Activated T-cell treated with anti-CD3 and anti-CD28 coated beads for 1 hour (primary cell): ENCODE measurements at places on chromosomes 7 and 10.

DNA sequence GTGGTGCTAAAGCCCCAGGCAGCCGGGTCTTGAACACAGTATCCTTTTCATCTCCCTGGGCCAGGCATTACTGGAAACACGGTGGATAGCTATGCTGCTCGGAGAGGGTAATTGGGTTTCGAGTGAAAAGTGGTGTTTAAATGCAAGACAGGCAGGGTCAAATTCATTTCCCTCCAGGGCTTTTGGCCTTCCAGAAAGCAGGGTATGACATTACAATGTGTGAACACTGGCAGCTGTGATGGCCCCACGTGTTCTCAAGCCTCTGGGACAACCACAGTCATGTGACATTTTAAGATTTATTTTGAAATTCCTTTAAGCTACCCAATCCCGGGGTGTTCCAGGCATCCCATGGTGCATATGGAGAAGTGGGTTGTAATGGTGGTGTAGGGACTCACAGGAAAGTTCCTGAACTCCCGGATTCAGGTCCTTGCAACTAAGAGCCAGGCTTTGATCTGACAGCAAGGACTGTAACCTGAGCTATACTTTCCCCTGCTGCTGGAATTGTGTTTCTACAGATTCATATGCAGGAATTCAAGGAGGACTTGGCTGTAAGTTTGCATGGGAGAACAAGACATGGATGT, 46.8 kb downstream of the INSYN2A start:
- no peak for DNase-seq

DNA sequence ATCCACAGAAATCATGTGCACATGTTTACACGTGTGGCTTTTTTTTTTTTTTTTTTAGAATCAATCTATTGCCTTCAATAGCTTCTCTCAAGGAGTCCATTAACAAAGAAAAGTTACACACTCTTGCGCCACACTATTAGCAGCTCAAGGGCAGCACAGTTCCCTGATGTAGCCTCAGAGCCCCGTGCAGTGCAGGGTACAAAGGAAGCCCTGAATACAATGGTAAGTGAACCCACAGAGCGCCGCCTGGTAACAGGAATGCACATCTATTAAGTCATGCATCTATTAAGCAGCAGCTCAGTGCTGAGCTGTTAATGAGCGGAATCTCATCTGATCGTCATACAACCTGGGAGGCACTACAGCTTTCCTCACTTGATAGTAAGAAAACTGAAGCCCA, 113.7 kb upstream of the PDLIM1 start:
- DNase-seq: no peak

- no peak for DNase-seq
Measured at GRCh38 chr7:142459551-142459963, 201.7 kb upstream of the PRSS58 start.

DNA sequence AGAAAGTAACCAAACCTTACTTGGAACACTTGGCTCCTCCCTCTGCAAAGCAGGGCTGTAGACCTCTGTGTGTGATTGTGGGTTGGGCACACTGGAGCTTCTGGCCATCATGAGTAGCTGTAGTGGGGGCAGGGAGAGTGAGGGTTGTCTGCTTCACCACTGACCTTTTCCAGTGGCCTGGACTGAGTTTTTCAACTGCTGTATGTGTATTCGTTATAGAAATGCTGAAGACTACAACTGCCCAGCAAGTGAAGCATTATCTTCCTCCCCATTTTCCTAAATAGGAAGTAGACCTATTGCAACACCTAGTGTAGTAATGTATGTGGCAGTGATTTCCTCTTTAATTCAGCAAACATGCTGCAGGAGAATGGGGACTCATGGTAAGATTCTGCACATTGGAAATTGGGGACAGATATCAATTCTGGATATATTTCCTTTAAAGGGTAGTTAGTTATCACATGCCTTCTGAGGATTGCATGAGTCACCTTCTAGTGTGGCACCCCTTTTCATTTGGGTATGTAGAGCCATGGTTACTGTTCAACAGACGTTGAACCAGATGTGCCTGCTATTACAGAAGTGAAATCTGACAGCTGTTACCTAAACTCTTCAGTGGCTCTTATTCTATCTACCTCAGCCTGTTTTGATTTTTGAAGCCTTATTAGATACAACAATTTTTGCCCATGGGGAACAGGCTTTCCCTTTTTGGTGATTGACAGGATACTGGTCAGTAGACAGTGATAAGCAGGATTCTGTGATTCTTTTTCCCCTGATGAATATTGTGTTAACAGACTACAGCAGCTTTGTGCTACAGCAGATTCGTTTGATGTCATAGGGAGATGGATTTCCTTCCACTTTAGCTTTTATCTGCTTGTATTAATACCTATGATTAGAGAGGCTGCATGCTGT, 130.9 kb downstream of the SND1 start:
- DNase-seq: no peak

DNA sequence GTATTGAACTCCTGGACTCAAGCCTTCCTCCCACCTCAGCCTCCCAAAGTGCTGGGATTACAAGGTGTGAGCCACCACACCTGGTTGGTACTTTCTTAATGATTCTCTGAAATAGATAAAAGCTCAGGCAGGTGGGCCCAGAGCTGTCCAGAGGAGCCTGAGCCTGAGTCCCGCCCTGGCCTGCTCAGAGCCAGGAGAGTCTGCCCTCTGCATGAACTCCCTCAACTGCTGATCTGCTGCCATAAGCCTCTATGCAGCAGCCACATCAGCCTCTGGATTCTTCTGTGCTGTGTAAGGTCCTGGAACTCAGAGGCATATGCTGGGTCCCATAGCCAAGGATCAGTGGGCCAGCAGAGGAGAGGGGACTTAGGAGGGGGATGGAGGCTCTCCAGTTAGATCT, 23.1 kb upstream of the DDIT4 start:
- DNase-seq: no peak

DNA sequence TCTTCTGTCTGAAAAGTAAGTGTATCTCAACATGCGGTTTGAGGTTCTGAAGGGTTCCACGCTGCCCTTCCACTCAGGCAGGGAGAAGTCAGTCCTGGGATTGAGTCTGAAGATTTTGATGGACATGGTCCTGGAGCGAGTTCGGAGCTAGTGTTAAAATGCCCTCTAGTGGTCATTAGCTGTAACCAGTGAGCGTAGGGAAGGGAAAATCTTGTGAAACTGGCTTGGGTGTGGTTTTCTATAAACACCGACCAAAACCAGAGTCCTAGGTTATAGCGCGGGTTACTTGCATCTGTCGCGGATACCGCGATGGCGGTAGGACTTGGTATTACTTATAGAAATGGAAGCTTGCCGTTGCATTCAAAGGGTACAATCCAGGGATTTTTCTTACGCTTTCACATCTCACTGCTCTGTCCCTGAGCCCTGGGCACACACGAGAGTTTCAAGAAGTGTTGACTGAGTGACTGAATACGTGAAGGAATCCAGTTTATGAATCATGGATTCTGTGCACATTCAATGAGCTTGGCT, 348.2 kb upstream of the C7orf33 start:
- no peak for DNase-seq

- no peak for DNase-seq
Measured at GRCh38 chr7:151925446-151926335, 30.6 kb upstream of the GALNTL5 start.

DNA sequence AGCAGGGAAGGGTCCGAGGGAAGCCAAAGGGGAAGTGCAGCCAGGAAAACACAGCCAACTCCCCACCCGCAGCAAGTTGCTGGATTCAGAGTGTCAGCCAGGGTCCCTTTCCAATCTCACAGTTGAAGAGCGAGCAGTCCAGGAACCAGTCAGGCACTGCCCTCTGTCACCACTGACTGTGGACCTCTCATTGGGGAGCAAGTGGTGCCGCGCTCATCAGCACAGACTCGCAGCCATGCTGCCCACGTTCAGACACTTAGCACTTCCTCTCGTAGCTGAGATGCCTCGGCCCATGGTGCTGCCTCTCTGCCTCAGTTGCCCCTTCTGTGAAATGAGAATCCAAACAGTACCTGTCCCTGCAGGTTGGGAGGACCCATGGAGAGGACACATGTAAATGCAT, 123.6 kb upstream of the CHST15 start:
- no peak for DNase-seq

- DNase-seq: no peak
Measured at GRCh38 chr10:11168423-11169090, 150.9 kb downstream of the CELF2 start.

DNA sequence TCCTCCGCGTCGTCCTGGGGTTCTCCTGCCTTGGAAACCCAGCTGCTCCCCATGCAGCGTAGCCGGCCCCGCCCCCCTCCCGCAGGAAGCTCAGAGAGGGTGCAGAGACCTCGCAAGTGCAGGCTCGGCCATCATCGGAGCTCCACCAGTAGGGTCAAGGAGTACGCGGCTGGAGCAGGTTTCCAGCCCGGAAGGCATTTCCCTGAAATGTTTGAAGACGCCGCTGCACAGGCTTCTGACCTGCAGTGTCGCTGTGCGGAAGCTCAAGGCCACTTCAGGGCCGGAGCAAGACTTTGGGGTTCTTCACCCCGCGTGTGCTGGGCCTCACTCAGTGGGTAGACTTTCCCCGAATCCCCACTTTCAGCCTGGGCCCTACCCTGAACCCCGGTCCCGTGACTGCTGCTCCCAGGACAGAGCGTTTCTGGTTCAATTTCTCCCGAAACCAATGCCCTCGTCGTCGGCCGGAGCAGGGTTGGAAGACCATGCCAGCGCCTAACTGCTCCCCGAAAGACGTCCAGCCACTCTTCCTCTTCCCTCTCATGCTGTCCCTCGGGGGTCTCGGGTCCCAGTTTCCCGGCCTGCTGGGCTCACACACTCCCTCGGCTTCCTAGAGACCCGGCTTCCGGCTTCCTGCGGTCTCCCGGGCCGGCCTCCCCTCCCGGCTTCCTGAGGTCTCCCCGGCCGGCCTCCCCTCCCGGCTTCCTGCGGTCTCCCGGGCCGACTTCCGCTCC, 52.1 kb downstream of the INSIG1 start:
- no peak for DNase-seq

DNA sequence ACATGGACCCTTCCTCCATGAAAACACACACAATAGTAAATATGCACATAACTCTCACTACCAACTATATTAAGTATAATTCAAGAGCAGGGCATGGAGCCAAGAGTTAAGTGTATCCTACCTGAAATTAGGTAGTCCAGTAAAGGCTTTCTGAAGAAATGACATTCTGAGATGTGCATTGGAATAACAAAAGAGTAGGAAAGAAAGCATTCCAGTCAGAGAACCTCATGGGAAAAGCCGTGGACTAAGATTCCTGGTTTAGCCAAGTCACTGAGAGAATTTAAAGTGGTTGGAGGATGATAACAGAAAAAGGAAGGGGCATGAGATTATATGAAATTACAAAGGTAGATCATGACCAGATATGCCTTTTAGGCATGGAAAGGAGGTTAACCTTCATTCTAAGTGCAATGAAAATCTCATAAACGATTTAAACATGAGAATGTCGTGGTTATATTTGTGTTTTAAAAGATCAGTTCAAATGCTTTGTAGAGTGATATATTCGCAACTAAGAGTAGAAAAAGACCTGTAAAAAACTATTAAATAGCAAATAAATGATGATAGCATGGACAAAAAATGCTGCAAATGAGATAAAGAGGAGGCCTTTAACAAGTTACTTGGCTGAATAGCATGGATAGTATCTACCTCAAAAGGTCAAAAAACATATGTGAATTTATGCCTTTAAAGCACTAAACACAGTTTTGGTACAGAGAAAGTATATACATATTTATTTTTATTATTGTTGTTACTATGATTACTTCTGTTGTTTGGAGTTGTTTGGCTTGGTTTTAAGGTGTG, 767.4 kb upstream of the GHITM start:
- no peak for DNase-seq

DNA sequence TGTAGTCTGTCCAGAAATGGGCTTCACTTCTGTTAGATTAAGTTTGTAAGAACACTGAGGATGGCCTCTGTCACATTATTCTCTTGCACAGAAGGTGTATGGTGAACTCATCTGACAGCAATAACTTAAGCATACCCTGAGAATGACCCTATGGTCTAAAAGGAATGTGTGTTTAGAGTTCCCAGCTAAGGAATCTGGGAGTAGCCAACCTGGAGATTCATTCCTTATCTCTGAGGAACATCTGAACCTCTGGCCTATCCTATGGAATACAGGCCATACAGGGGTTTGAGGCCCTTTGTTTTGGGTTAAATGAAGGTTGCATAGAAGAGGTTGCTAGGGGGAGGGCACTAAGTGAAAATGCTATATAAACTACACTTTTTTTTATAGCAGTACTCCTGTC, 41.4 kb downstream of the LAMB4 start:
- DNase-seq: no peak

GRCh38 chr7:127628445-127628844, 10.5 kb upstream of the PAX4 start:
- DNase-seq: no peak

DNA sequence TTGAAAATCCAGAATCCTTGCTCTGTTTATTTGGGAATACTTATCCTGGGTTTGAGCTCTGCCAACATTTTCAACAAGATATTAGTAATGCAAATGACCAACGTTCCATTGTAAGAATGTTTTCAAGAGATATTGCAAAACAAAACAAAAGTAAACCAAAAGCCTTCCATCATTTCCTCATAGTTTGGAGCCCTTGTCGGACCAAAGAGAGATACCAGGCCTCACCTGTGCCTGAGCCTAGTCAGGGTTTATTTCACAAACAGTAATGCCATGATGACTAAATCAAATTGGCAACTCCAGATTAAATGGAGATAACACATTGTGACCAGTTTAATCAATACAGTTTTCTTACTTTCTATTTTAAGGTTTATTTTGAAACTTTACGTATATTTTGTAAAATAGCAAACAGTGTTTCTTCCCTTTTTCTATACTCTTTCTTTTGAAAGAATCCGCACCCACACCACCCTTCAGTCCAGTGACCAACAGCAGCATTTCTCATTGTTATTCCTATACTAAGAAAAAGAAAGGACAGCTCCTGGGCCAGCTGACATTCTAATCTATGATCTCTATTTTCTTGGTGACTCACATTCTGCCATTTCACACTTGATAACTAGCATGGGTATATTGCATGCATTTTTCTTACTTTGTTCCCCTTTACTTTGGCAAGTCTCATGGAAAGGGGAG, 168.5 kb upstream of the MEOX2 start:
- DNase-seq: no peak

- no peak for DNase-seq
Measured at GRCh38 chr7:126715076-126715475, 537.7 kb downstream of the GRM8 start.

GRCh38 chr10:133104963-133105640, 17.4 kb downstream of the ADGRA1 start:
- DNase-seq: no peak

DNA sequence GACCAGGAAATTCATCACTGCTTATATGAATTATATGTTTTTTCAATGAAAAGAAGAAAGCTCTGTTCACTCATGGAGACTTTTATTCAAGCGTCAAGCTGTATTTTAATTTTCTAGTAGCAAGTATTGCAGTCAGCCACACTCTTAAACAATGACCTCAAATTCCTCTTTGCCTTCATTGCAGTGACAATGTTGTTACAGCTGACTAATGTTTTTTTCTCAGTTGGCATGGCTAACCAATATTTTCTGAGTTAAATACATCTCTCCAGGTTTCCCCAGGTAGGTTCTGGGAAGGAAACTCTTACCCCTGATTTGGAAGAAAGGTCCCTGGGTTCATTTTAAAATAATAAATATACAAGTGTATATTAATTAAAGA, 241.5 kb downstream of the WDR11 start:
- DNase-seq: no peak
